ENCODE measurements at places on chromosomes 3 and 15.

GRCh38 chr3:69178838-69179739 is 56.7 kb upstream of the LMOD3 start:
- no peak for DNase-seq

GRCh38 chr3:64104691-64105111 is 81.4 kb upstream of the PSMD6 start:
- no peak for DNase-seq

- no peak for DNase-seq
Observed at GRCh38 chr15:89483079-89483478, 13.3 kb downstream of the RHCG start.

- DNase-seq: no peak
Observed at GRCh38 chr15:88476635-88477060, 9.1 kb downstream of the MRPS11 start.

- no peak for DNase-seq
Observed at GRCh38 chr3:196444500-196444894, 12.3 kb upstream of the UBXN7 start.

DNA sequence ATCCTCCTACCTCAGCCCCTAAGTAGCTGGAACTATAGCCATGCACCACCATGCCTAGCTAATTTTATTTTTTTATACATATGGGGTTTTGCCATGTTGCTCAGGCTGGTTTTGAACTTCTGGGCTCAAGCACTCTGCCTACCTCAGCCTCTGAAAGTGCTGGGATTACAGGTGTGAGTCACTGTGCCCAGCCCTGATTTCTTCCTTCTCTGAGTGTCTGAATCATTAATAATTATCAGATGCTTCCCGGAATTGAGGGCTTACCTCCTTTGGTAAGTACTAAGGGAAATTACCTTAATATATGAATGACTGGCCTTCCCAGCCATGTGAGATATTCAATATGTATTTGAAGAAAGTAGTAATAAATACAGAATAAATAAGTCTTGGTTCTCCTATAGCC is 7.2 kb downstream of the CLPX start:
- no peak for DNase-seq

GRCh38 chr15:63860155-63860554 is 26.4 kb upstream of the HERC1 start:
- DNase-seq: peak; percentile 14

- DNase-seq: no peak
Observed at GRCh38 chr15:80744826-80745225, 34.3 kb upstream of the CEMIP start.

DNA sequence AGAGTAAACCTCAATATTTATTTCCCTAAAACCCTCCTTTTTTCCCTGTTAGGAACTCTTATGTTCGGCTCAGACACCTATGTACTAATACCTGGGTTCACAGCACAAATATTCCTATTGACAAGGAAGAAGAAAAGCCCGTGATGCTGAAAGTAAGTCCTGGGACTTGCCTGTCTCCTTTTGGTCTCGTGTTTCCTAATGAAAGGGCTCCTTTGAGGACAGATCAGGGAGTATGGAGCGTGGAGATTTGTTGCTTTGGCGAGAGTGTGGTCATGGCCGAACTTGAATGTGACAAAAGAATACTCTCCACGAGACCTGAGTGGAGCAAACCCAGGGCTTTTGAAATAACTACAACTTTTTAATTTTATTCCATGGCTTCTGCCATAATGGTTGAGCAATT is 167.8 kb downstream of the ITPR1 start:
- DNase-seq: no peak

DNA sequence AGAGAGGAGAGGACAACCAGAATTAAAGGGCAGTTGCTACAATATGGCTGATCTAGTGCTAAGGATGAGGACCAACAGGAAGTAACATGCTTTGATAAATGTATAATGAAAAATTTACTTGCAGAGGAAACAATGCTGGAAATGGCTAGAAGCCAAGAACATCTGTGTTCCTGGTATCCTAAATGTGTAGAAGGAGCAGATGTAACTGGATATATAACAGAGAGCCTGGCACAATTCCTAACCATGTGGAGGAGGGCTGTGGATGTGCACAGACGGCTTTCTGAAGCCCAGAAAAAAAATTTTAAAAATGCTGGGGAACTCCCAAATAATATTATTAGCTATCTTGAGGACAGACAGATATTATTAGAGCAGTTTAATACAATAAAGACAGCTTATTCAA is 159.4 kb upstream of the GBE1 start:
- DNase-seq: no peak

- DNase-seq: no peak
Observed at GRCh38 chr15:56978898-56979662, 60.6 kb downstream of the TCF12 start.

GRCh38 chr3:36172699-36173098 is 207.6 kb upstream of the STAC start:
- no peak for DNase-seq

GRCh38 chr3:27504749-27505148 is 20.6 kb upstream of the SLC4A7 start:
- DNase-seq: no peak

GRCh38 chr15:93047621-93048425 is 41.2 kb downstream of the RGMA start:
- DNase-seq: no peak

- no peak for DNase-seq
Observed at GRCh38 chr15:86876387-86876944, 796.8 kb downstream of the AGBL1 start.

DNA sequence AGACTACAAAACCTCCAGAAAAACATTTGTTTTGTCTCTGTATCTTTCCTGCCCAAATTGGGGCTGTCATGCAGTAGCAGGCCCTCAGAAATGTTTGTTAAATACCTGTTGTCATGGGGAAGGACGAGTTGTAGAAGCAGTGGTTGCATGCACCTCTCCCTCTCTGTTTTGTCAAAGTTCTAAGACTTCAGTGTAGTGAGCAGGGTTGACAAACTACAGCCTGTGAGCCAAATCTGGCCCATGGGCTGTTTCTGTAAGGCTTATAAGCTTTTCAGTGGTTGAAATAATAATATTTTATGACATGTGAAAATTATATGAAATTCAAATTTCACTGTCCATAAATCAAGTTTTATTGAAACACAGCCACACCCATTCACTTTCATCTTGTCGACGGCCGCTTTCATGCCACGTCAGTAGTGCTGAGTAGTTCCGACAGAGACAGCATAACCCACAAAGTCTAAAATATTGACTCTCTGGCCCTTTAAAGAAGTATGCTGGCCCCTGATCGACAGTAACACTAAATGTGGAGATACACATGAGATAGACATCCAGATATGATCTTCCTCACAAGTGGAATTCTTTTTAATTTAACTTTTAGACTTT is 102.9 kb downstream of the PDZRN3 start:
- no peak for DNase-seq

GRCh38 chr3:31102196-31102879 is 207.9 kb upstream of the GADL1 start:
- DNase-seq: no peak

DNA sequence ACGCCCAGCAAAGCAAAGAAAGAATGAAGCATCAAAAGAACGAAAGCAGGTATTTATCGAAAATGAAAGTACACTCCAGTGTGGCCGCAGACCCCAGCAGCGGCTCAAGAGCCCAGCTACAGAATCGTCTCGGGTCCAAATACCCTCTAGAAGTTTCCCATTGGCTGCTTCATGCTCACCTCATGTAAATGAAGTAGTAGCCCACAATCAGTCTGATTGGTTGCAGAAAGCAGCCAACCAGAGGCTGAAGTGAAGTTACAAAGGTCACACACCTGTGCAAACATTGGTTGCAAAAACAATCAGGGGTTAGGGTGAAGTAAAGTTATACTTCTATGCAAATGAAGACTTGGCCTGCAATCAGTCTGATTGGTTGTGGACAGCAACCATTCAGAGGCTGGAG is 32.0 kb downstream of the SV2B start:
- DNase-seq: no peak

- DNase-seq: no peak
Observed at GRCh38 chr15:39327005-39327730, 253.7 kb upstream of the THBS1 start.

DNA sequence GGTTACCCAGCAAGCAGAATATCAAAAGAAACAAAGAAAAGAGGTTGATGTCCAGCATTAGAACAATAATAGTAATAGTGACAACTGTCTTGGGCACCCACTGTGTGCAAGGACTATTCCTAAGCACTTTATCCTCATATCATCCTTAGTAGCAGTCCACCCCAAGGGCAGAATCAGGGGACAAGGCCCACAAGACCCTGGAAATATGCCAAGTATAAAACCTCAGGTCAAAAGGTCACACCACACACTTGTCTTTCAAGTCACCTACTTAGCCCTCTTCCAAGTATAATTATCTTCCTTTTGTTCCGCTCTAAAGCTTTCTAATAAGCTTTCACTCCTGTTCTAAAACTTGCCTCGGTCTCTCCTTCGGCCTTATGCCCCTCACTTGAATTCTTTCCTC is 124.0 kb upstream of the STT3B start:
- DNase-seq: no peak

- no peak for DNase-seq
Observed at GRCh38 chr15:45347033-45347432, 31.3 kb downstream of the GATM start.

DNA sequence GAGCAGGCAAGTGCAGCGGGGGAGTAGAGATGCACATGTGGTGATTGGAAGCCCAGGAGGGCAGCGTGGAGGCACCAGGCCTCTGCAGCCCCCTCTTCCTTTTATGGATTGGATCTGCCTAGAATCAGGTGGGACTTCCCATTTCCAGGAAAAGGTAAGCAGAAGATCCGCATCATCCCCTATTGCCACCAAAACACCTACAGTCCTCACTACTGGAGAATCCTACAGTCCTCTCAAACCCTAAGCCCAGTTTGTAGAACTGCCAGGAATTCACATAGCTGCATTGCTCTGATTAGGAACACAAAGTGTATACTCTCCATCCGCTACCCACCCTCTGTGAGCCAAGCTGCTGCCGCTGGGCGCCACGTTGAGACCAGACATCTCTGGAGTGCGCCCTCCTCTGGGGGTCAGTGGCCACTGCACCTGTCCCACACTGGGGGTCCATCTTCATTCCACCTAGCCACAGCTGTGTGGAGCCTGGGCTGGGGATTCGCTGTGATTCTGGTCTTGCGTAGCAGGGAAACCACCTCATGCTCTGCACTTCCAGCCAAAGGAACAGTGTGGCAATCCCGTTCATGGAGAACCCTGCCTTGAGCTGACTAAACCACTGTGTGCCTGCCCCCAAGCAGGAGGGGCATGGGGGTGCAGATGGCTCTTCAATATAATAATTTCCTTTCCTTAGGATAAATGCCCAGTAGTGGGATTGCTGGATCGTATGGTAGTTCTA is 88.9 kb upstream of the PTX3 start:
- no peak for DNase-seq

- DNase-seq: no peak
Observed at GRCh38 chr15:98904544-98904943, 103.0 kb downstream of the PGPEP1L start.

- DNase-seq: no peak
Observed at GRCh38 chr3:57918123-57918837, 89.9 kb upstream of the FLNB start.

DNA sequence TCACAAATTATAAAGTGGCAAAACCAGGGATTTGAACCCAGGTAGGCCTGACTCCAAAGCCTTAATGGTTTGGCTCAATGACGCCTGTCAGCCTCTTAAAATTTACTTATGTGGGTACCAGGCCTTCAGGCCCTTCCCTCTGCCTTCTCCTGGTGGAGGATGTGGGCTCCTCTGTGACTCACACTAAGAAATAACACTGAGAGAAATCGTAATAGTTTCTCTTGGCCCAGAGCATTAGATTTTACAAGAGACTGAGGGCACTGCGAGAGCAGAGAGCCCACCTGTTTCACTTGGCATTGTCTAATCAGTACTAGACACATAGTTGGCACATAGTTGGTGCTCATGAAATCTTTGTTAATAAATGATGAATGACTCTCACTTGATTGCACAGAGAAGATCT is 505.2 kb downstream of the SHQ1 start:
- no peak for DNase-seq

DNA sequence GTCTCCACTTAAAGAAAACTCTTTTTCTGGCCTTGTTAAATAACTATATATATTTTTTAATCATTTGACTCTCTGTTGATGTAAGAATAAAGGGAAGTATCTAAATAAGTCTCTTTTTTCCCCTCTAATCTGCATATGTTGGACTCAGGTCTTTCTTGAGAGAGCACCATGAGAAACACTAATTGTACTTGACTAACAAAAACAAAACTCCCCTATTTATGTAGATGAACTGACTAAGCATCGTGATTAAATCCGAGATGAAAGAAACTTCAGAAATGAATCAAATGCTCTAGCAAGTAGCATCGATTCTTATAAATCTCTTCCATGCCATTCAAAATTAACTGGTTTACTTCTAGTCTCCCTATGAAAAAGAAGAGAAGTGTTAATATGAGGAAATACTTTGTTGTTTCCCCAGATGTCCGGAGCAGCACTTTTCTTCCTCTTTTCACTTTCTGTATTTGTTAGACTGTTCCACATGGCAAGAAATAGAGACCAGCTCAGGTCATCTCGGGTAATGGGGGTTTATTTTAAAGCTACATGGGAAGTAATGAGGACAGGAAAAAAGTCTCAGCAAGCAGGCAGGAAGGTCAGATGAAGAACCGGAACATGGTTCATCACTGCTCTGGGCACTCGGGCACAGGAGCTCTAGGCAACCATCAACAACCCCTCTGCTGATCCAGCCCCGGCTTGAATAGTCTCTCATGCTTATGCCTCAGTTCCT is 288.3 kb downstream of the CNTN6 start:
- DNase-seq: no peak

- no peak for DNase-seq
Observed at GRCh38 chr3:169760479-169760878, 4.4 kb downstream of the TERC start.

DNA sequence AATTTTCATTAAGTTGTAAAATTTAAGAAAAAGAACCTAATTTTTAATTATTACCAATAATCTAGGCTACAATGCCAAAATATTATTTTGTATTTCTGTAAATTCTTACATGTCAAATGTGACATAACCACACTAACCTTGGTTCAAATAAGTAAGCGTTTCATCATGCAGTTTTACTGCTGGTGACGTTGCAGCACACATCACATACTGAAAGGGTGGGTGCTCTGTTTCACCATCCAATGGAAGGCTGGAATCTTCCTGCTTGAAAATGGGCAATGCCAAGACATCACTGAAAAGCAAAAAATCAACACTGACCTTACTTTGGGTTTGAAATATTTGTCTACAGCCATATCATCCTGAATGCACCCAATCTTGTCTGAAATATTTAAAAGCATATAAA is 14.8 kb downstream of the UBP1 start:
- no peak for DNase-seq

GRCh38 chr3:100155128-100155527 is 40.8 kb upstream of the FILIP1L start:
- DNase-seq: no peak
